Left ventricle myocardium superior (tissue), 1 donor: ENCODE measurements at places on chromosomes 16 and 17. TPM values are rescaled to one million over a fixed set of nuclear protein-coding genes. Genes with fewer than 3 reads are reported as not detected.

GRCh38 chr17:35257208-35257659 is 14.4 kb downstream of the SLFN5 start:
- no peak for DNase-seq

DNA sequence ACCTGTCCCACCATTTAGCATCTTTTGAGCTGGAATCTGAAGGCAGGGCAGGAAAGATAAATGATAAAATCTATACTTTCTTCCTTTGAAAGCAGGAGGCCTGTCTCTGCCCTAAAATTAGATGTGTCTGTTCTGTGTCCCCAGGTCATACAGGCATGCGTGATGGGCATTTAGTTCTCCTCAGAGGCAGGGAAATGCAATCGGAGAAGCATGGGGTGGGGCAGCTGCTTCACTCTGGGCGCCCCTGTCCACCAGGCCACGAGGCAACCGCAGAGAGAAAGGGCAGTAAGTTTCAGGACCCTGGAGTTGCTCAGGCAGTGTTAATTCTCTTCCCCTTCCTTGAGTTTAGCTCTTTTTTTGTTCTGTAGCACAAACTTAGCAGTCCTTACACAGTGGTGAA is 25.1 kb downstream of the CLUAP1 start:
- no peak for DNase-seq

- no peak for DNase-seq
These were observed 32.4 kb upstream of the JPH3 start for GRCh38 chr16:87569601-87570571.

- peak; percentile 92 for DNase-seq
These were observed 23.1 kb downstream of the STAT5A start for GRCh38 chr17:42311240-42312034.

DNA sequence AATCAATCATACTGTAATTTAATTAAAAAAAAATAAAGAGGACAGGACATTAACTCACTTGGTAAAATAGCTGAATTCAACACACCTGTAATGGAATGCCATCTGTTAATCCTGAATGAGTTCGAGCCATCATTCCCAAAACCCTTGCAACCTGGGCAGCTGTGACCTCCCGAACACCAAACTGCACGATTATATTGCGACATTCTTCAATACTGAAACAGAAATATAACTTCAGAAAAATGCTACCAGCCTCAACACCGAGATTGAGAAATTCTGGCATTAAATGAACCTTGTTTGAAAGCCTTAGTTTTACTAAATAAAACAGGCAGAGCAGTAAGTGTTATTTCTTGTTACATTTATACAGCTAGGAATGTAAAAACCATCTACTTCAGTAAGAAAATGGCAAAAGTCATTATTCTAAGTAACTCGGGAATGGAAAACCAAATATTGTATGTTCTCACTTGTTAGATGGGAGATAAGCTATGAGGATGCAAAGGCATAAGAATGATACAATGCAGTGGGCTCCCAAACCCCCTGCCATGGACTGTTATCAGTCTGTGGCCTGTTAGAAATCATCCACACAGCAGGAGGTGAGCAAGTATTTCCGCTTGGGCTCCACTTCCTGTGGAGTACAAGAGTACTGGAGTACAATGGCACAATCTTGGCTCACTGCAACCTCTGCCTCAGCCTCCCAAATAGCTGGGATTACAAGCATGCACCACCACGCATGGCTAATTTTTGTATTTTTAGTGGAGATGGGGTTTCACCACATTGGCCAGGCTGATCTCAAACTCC is 46.5 kb downstream of the CNOT1 start:
- DNase-seq: no peak

DNA sequence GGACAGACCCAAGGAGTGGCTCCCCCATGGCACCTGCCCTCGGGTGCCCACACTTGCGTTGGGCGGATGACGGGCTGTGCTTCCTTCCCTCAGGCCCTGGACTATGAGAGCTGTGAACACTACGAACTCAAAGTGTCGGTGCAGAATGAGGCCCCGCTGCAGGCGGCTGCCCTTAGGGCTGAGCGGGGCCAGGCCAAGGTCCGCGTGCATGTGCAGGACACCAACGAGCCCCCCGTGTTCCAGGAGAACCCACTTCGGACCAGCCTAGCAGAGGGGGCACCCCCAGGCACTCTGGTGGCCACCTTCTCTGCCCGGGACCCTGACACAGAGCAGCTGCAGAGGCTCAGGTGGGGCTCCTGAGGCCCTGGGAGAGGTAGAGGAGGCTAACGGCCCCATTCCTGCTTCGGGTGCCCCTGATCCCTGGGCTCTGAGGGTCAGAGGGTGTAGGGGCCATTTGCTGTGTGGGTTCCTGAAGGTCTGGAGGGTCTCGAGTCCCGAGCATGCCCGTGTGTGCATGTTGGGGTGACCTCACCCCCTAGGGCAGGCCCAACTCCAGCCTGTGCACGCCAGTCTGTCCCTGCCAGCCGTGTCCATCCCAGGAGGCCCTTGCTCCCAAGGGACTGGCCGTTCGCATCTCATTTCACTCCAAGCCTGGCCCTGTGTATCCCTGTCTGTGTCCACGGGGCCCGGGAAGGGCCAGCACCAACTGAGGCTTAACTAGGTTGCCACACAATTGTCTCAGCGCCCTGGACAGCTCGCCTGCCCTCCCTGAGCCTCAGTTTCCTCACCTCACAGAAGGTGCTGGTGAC is 10.0 kb downstream of the SLC22A31 start:
- DNase-seq: no peak

GRCh38 chr17:6970992-6971391 is 24.9 kb upstream of the ALOX12 start:
- no peak for DNase-seq

- DNase-seq: peak; percentile 43
These were observed 91.5 kb upstream of the TMEM97 start for GRCh38 chr17:28227316-28228108.

- DNase-seq: no peak
These were observed 13.9 kb downstream of the CYB5D2 start for GRCh38 chr17:4156750-4157381.

GRCh38 chr17:45429339-45430005 is 3.2 kb downstream of the ARHGAP27 start:
- DNase-seq: no peak

DNA sequence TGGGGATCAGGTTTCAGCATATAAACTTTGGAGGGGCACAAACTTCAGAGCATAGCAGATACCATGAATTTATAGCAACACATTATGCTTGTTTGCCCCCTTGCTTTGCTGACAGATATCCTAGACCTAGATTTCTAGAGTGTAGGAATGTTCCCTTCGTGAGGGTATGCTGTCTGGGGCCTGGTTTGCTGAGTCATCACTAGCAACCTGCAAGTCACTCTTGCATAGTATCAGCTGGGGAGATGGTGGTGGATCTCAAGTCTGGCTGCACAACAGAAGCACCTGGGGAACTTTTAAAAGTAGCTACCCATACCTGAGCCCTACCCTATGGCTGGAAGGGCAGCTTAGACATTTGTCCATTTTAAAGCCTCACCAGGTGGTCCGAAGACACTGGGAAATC is 22.3 kb upstream of the HSBP1 start:
- no peak for DNase-seq

GRCh38 chr17:28949185-28950016 is 1.9 kb downstream of the PHF12 start:
- DNase-seq: peak; percentile 77

- no peak for DNase-seq
These were observed 449.8 kb downstream of the MAF start for GRCh38 chr16:79150632-79151310.

DNA sequence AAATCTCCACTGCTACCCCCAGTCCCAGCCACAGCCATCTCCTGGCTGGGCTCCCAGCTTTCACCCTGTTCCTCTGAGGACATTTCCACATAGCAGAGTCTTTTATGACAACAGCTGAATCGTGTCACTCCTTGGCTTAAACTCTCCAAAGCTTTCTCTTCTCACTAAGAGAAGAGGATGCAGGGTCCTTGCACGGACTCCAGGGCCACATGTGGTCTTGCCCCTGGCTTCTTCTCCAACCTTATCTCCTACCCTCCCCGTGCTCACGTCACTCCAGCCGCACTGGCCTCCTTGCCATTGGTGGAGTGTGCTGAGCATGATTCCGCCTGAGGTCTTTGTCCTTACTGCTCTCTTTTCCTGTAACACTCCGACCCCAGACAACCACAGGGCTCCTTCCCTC is 39.9 kb upstream of the CCDC182 start:
- DNase-seq: peak; percentile 80

GRCh38 chr16:80466024-80466987 is 74.5 kb upstream of the DYNLRB2 start:
- peak; percentile 47 for DNase-seq

- DNase-seq: peak; percentile 98
These were observed at the start of gene PRPF8 for GRCh38 chr17:1684378-1685189. Gene PRPF8 (minus strand): TSS chr17:1684867. CDS start chr17:1684571, 296 bp downstream.

- DNase-seq: no peak
These were observed 234.6 kb downstream of the TMEM114 start for GRCh38 chr16:8355675-8356074.

DNA sequence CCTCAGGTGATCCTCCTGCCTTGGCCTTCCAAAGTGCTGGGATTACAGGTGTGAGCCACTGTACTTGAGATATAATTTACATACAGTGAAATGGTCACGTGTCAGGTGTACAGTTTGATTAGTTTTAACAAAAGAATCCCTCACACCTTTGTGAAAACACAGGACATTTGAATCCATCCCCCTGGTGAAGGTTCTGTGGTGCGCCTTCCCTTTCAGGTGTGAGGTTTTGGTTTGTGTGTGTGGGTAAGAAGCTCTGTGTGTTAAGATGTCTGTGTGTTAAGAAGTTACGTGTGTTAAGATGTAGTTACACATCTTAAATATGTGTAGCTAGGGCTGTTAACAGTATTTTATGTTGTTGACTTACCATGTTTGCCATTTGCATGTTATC is 4.4 kb downstream of the SEC14L1 start:
- DNase-seq: no peak

DNA sequence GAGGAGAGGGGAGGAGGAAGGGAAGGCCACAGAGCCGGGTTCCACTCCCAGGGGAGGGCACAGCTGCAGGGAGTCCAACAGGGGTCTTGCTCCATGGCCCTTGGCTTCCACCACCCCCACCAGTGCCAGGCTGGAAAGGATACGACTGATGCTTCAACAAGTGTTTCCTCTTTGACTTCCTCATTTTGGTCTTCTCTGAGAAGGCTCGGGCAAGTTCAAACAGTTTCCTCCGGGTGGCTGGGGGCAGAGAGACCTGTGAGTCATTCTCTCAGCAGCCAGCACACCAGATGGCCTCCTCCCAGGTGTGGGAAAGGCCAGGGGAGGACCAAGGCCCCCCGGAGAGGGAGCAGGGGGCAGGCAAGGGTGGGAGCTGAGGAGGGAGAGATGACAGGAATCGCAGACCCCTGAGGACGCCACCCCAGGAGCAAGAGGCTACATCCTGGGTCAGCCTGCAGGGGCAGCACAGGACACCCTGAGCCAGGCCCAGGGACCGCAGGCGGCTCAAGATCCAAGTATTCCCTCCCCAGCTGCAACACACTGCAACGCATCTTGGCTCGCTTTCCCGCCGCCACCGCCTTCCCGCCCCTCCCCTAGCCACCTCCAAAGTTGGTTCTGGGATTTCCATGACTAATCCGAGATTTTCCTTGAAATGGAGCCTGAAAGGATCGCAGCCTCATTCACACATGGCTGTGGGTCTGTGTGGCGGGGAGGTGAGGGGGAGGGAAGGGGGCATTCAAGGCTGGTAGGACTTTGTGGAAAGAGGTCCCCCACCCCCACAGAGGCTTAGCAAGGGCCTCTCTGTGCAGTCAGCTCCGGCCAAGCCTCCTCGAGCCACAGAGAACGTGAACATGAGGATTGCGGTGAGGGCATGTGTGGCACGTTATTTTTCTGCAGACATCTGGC is 18.4 kb upstream of the MRPS23 start:
- peak; percentile 86 for DNase-seq

GRCh38 chr17:3546521-3546920 is 11.1 kb downstream of the TRPV3 start:
- DNase-seq: no peak

DNA sequence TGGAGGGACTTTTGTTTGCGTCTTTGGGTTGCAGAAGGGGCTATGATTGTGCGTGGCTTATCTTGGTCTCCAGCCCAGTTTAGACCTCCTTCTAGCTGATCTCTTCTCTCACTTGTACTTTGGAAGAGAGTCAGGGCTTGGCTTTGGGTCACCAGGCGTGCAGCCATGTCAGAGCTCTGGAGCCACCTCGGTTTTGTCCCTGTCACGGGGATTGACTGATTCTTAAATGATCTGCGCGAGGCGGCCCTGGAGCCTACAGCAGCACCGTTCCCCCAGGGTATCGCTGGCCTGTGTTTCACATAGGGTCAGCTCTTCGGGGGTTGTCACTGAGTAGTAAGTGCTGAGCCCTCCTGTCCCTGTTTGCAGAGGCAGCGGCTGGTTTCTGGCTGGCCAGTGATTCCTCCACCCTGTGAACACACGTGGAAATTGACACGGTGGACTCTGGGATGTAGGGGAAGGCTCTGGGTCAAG is 209.8 kb upstream of the CHMP6 start:
- no peak for DNase-seq

- no peak for DNase-seq
These were observed 13.6 kb upstream of the GGA2 start for GRCh38 chr16:23523876-23524385.

DNA sequence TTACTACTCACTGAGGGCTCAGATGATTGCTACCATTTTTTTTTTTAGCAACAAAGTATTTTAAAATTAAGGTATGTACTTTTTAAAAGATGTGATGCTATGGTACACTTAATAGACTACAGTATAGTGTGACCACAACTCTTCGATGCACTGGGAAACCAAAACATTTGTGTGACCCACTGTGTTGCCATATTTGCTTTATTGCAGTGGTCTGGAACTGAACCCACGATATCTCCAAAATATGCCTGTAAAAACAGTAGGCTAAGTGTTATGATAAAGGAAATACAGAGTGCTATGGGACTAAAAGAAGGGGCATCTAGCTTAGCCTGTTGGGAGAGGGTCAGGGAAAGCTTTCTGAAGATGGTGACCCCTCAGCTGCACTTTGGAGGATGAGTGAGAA is 41.6 kb upstream of the HNF1B start:
- no peak for DNase-seq

DNA sequence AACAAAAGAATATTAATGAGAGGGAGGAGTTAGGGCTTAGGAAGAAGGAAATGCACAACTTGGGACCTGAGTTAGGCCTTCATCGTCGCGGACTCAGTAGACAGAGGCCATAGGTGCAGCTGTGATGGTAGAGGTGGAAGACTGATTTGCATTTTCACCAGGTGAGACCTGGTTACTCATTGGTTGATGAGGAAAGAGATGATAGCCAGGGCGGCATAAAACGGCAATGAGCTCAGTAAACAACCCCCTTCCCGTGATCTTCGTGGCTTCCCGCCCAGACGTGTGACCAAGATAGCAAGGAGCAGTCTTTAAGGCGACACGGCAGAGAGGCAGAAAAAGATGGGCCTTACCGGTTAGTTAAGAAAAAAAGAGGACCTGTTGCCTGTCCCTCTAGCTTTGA is at the start of gene TMC5:
Gene TMC5 (plus strand): TSS at position 244 of the 400 bp plus-strand sequence. CDS start 22,156 bp downstream, outside the sequence.
- no peak for DNase-seq

STAT5A gene
- total RNA-seq: 13.8 TPM

SPG7 gene
- 108 TPM for total RNA-seq

TMEM235 gene
- total RNA-seq: not detected

SLFN5 gene
- total RNA-seq: 13.1 TPM

ATP1B2 gene
- total RNA-seq: 3.2 TPM

KCNJ18 gene
- total RNA-seq: not detected

FGF11 gene
- 13.8 TPM for total RNA-seq

CCT6B gene
- 1.3 TPM for total RNA-seq

CACNG4 gene
- total RNA-seq: not detected

SLC26A11 gene
- 10.6 TPM for total RNA-seq

CDH8 gene
- not detected for total RNA-seq

ETV4 gene
- total RNA-seq: 0.37 TPM

KRTAP4-5 gene
- not detected for total RNA-seq
